ENCODE measurements at places on chromosomes 12 and 14.

- no peak for DNase-seq
Observed at GRCh38 chr14:96206461-96206860, 1.8 kb downstream of the BDKRB2 start.

GRCh38 chr12:30026621-30027234, 243.0 kb upstream of the TMTC1 start:
- DNase-seq, result no peak

DNA sequence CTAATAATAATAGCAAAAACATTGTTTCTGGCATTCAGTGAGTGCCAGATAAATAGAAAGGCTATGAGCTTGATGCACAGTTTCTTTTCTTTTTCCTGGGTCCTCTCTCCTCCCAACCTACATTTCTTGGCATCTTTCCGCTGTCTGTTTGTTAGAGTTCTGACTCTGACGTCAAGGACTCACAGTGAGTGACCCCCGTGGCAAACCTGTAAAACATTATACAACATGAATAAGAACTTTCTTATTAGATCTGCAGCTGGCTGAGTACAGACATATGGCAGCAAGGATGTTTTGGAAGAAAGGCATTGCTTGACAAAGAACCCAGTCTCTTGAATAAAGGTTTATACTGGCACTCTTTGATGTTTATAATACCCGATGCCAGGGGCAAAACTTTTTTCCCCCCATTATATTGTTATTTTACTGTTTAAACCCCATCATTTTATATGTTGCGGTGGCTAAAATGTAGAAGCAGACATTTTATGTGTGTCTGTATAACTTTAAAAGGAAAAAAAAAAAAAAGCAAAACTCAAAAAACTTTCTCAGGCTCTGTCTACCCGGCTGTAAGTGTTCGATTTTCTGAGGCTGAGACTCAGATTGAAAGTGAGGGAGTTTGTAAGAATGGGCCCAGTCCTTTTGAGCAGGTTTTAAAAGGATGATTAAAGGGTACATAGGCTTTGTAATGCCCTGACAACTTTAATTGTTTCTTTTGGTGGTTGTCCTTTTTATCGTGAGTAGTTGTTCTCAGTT, 159.3 kb downstream of the PDE3A start:
- no peak for DNase-seq

DNA sequence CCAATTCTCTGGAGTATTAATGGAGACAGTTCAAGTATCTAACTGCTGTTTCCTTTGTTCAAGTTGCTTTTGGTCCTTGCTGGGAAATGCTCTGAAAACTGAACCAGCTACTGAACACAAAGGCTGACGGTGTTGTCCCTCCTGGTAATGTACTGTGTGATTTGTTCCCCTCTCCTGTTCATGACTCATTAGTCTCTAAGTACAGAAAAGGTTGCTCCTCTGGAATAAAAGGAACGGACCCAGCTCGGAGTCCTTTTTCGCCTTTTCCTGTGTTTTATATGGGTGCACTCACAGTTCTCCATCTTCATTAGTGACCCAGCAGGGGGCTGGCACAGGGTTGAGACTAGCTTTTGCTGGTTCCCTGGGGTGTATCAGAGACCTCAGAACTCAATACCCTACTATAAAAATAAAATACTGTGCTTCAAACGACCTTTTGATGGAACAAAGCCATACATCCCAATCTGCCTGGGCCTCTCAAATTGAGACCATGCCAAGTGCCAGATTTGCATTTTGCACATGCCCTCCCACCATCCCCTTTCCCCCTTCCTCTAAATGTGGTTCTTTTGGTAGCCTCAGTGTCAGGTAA, 269.7 kb downstream of the RAD51B start:
- DNase-seq, result no peak

DNA sequence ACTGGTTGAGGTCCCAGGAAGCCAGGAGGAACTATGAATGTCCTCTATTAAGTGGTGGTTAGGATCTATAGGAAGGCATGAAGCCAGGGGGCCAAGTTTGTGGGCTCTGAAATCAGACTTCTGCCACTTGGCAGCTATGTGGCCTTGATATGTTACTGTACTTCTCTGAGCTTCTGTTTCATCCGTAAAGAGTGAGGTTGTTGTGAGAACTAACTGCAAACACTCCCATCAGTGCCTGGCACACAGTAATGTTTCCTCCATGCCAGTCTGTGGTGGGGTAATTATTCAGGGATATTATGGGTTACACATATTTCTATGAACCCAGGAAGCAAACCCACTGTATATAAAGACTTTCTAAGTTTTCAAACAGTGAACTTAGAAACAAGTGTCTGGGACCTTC, 57.4 kb downstream of the PLXNC1 start:
- DNase-seq, result no peak

GRCh38 chr12:62783881-62784280, 151.1 kb downstream of the PPM1H start:
- no peak for DNase-seq

DNA sequence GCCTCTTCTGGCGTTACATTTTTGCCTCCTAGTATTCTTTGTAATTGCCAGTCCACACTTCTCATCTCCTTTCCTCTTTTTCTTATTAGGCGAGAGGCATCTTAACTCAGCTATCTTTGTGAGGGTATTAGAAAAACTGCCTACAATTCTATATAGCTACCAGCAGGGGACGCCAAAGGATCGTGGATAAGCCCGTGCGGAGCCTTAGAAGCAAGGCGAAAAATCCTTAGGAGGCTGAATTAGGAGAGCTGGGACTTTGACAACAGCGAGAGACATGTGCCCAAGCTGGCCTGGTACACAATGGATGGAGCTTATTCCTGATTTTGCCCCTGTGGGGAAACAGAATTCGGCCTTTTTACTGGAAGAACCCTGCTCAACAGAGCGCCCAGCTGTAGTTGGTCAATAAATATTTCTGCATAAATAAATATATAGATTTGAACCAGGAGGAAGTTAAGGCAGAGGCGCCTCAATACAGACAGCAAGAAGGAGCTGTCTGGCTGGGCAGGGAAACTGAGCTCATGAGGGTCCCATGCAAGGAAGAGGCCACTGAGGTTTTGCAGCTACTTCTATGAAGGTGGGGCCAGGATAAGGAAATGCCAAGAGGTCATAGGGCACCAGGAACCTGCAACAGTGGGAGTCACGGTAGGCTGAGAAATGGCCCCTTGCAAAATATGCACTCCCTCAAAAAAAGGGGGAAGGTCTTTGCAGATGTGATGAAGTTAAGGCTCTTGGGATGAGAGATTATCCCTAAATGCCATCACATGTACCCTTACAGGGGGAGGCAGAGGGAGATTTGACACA, 14.6 kb upstream of the RBM19 start:
- DNase-seq, result no peak

- DNase-seq, result no peak
Observed at GRCh38 chr12:101981868-101982267, 79.9 kb downstream of the WASHC3 start.

GRCh38 chr12:9669534-9669933, at the start of gene CLEC2D:
Gene CLEC2D (plus strand): TSS chr12:9669713. CDS start chr12:9669735, 22 bp downstream.
- no peak for DNase-seq

GRCh38 chr12:103495469-103496456, at the start of gene C12orf42:
Gene C12orf42 (minus strand): TSS chr12:103495968. CDS start chr12:103478426, 17,542 bp downstream.
- no peak for DNase-seq

DNA sequence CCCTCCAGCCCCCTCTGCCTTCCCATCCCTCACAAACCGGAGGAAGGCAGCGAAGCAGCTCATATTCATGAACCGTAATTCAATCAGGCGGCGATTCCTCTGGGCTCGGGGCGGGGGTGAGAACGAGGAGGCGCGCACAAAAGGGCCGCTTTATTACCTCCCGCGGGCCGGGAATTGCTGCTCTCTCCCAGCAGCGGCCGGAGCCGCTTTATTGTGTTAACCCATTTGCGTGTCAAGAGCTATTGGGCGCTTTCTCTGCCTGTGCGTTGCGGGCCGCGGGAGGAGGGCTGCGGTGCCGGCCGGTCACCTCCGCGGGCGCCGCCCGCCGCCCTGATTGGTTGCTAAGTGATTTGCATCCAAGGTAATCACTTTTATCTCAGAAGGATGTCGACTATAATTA, 4.8 kb downstream of the FAM222A start:
- DNase-seq, result no peak

GRCh38 chr12:19529951-19530636, 90.8 kb downstream of the AEBP2 start:
- no peak for DNase-seq

DNA sequence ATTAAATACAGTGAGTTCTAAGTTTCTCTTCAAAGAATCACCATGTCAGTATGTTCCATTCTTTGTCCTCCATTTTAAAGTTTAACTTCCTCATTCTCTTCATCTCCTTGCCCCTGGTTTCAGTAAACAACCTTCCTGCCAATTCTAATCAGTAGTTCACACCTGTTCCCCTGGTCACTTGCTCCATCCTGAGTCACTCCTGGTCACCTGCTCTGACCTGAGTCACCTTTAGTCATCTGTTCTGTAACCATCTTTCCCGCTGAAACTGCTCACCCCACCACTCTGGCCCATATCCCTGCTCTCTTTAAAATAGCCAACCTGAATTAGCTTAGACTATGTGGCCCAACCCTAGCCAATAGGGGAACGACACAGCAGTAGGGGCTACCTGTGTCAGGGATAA, 1447.4 kb upstream of the TMEM132C start:
- DNase-seq, result no peak

DNA sequence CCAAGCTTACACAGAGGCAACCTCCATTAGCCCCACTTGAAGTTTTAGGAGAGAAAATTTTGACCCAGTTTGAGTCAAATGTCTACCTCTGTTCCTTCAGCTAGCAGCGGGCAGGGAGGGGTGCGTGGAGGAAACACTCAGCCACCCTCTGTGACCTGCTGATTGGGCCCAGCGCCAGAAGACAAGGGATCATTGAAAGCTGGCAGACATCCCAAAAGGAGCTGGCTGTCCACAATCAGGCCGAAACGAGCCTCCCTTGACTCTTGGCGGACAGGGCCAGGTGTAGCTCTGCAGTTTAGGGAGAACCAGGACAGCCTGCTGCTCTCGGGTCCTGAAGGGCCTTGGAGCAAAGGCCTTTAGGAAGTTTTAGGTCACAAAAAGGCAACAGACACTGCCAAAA, 41.3 kb downstream of the CD9 start:
- DNase-seq, result no peak

DNA sequence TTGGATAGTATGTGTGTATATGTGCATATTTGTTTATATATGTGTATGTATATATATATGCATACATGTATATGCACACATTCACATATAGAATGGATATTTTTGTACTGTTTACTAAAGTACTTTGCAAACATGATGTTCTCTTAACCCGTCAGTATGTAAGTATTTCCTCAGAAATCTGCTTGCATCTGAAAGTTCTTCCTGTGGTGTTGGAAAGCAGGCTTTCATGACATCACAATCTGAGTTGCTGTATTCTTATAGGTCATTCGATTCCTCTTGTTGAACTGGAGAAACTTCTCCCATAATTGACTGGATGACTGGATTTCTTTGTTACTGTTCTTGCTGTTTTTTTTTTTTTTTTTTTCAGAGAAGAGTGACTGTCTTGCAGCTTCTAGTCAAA, 29.1 kb downstream of the GABARAPL1 start:
- no peak for DNase-seq

DNA sequence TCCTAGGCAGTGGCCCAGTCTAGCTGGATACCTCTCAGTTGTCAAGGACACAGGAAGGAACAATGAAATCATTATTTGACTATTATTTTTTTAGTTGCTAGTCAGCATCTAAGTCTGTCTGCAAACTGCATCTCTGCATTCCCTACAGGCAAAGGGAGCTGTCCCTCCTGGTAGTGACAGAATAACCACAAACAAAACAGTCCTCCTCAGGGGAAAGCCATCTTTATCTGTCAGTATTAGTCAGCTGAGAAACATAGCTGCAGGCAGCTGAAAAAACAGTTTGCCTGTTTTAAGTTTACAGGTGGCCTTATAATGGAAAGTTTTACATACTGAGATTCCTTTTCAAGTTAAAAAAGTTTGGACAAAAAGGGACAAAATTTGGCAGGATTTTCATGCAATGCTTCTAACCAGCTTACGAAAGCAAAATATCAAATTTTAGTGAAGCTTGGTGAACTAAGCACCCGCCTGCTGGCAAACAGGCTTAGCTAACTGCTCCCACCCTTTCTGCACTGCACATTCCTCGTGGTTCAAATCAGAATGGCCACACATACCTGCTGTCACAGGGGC, 29.5 kb downstream of the SLC25A21 start:
- no peak for DNase-seq

DNA sequence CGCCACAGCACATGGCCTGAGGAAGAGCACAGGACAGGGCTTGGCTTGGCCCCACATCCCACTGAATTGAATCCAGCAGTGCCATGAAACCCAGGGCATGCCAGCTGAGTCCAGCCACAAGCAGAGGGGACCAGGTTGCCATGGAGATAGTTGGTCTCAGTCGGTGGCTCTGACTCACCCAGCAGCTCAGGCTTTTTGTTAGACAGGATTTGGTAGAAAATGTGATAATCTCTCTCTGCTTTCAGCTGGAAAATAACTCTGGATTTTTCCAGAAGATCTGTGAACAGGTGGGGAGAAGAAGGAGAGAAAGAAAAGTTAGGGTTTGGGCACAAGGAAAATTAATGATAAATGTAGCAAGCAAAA, 4.8 kb downstream of the MYH7 start:
- no peak for DNase-seq

- no peak for DNase-seq
Observed at GRCh38 chr14:21022686-21023085, 2.2 kb downstream of the NDRG2 start.

- DNase-seq, result no peak
Observed at GRCh38 chr12:108825201-108825950, 32.0 kb downstream of the SSH1 start.

GRCh38 chr14:100655741-100656085, 68.5 kb upstream of the BEGAIN start:
- no peak for DNase-seq

- no peak for DNase-seq
Observed at GRCh38 chr12:19194963-19195362, 65.4 kb downstream of the PLEKHA5 start.

DNA sequence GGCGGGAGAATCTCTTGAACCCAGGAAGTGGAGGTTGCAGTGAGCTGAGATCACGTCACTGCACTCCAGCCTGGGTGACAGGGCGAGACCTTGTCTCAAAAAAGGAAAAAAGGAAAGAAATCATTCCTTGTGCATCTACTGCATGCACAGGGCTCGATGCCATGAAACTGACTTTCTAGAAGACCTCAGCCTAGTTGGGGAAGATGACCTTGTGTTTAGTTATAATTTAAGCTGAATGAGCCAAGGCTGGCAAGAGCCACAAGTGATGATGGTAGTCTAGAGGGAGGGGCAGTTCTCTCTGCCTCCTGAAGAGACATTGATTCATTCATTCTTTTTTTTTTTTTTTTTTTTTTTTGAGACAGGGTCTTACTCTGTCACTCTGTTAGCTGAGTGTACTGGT, 24.2 kb downstream of the ACACB start:
- DNase-seq, result no peak

- DNase-seq, result no peak
Observed at GRCh38 chr12:124147575-124147974, 147.3 kb upstream of the RFLNA start.

DNA sequence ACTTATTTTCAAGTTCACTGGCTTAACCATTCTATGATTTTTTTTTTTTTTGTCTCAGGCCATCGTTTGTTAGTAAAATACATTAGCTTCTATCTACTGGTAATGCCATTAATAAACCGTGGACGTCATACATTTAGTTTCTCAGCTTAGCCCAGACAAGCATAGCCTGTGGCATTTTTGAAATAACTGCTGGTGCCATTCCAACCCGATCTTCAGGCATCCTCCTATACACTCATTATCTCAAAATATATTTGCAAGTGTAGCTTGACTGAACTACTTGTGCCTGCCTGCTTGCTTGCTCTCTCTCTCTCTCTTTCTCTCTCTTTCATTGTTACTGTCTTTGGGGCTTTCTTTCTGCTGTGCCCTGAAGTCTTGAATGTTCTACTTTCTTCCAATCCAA, 12.7 kb upstream of the MBIP start:
- no peak for DNase-seq
